CD8-positive, alpha-beta T cell (primary cell): ENCODE measurements at places on chromosomes 2 and 18.

- peak; percentile 26 for DNase-seq
Measured at GRCh38 chr2:219495531-219496122, 3.1 kb upstream of the GMPPA start.

DNA sequence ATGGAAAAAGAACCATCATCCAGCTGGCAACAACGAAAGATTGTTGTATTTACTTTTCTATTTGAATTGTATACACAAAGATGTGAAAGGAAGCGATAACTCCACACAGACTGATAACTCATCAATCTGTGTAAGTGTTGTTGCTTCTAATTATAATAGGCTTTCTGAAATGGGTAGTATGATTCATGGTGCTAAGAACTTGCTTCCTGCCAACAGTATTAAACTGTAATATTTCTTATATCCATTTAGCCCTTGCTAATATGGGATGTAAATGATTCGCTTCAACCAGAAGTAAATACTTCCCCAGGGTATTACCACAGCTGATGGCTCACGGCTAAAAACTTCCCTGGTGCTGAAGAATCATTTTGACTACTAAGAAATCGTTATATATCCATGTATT lies 70.2 kb downstream of the TMEM163 start:
- DNase-seq = no peak

- DNase-seq = no peak
Measured at GRCh38 chr2:239465017-239466001, 64.5 kb upstream of the HDAC4 start.

DNA sequence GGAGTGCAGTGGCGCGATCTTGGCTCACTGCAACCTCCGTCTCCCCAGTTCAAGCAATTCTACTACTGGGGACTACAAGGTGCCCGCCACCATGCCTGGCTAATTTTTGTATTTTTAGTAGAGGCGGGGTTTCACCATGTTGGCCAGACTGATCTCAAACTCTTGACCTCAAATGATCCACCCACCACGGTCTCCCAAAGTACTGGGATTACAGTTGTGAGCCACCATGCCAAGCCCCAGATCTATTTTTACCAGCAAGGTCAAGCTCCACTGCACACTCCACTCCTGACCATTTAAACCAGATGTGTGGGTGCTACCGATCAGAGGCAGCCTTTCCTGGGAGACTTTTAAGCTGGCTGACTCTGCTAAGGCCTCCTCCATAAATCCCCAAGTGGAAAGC lies 67.5 kb upstream of the CD226 start:
- no peak for DNase-seq

DNA sequence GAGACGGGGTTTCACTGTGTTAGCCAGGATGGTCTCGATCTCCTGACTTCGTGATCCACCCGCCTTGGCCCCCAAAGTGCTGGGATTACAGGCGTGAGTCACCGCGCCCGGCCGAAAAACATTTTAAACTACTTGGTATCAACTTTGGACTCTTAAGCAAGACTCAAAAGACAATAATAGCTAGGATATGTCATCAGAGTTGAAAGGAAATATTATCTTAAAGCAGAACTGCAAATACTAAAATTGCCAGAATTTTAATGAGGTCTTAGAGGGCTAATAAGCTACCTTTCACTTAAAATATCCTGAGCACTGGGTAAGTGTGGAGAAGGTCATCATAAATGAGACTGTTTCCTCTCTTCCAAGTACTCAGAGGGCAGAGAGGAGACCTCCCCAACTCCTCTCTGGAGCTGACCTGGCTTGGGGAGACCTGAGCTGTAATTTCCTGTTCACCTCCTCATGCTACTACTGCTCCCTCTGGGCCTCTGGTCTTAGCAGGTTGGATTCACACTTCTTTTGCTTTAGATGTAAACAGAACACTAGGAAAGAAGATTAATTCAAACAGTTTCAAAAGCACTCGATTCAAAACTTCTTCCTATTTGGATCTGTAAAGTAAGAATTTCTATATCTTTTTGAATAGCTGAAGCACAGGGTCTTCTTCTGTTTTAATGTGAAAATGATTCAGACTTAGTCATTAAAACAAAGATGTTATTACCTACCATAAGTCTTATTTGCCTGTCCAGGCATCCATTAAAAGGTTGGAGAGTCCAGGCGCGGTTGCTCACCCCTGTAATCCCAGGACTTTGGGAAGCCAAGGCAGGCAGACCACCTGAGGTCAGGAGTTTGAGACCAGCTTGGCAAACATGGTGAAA lies 16.5 kb downstream of the CNRIP1 start:
- DNase-seq = no peak

GRCh38 chr2:30048636-30049175 lies 98.1 kb upstream of the YPEL5 start:
- DNase-seq = no peak

DNA sequence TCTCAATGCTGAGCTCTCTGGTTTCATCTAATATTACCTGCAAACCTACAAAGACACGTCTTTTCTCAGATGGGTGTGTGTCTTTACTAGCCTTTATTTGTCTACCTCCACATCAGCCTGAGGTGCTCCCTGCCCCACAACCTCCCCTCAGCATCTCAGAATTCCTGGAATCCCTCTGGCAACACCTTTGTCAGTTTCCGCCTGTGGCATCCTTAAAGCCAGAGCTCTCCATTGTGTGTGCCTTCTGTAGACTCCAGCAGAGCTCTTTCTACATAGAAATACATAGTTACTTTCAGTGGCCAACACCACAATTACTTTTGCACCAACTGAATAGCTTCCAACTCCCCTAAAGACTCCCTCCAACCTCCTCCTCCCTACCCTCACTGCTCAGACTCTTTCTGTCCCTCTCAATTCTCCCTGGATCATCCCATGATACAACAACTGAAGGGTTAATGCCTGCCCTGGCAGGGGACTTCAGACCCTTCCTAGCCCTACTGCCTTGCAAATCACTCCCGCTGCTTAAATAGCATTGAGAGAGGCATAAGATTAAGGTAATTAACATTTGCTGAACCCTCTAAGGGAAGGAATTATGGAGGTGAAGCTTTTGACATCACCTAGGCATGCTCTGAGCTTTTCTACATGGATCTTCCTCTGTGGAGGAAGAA lies 39.6 kb upstream of the RMDN2 start:
- no peak for DNase-seq

DNA sequence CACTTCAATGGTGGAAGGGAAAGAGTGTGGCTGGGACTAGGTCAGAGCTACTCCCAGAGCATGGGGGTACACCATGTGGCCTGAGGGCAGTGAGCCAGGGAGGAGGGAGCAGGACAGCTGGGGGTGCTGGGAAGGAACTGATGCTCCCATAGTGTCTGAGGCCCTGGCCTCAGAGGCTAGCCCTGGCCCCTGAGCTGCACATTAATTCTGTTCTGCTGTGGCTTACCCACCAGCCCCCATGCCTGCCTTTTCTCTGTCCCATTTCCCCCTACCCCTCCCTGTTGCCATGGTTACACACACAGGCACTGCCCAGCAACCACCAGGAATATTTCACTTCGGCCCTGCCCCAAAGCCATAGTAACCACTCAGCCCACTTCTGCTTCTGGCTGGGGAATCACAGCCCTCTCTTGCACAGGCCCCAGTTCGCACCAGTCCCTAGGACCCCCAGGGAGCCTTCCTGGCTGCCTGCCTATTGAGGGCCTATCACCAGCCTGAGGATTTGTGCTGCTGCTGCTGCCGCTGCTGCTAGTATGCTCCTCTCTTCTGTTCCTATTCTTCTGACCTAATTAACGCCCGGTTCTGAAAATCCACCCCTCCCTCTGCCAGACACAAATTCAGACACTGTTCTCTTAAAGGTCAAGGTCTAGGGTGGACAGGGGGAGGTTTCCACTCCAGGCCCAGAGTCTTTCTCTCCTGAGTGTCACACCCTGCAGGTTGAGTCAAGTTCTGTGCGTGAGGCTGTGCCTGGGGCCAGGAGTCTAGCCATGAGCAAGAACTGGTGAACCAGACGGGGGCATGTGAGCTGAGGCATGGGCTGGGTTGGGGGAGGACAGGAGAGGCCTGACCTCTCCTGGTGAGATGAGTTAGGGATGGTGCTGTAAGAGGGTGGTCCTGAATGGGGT lies 87.1 kb upstream of the MCFD2 start:
- no peak for DNase-seq

DNA sequence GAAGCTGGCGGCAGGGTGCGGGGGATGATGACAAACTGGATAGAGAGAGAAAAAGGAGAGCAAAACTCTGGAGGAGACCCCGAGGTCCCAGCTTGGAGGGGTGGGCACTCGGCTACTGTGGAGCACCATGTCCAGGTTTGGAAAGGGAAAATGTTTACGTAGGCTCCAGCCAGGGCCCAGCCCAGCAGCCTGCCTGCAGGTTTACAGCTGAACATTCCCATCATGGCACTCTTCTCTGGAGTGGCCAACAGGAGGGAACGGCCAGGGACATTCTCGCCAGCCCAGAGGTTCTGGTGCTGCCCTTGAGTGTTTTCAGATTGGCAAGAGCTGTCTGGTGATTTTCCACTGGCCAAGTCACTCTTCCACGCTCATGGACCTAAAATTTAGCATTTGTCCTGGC lies 262.9 kb upstream of the TCF4 start:
- no peak for DNase-seq

DNA sequence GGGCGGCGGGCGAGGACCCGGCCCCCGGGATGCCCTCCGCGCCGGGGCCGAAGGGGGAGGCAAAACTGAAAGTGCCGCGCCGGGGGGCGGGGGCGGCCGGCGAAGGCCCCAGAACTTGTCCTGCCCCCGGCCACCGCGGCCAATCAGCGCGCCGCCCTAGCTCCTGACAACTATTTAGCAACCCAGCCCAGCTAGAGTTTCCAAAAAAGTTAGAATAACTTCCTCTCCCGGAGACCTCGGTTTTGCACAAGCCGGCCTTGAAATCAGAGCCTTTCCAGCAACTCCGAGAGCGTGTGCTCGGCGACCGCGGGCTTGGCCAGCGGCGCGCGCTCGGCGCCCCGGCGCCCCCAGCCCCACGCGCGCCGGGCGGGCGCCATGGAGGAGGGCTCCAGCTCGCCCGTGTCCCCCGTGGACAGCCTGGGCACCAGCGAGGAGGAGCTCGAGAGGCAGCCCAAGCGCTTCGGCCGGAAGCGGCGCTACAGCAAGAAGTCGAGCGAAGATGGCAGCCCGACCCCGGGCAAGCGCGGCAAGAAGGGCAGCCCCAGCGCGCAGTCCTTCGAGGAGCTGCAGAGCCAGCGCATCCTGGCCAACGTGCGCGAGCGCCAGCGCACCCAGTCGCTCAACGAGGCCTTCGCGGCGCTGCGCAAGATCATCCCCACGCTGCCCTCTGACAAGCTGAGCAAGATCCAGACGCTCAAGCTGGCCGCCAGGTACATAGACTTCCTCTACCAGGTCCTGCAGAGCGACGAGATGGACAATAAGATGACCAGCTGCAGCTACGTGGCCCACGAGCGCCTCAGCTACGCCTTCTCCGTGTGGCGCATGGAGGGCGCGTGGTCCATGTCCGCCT lies at the start of gene TWIST2:
TWIST2 (plus strand) TSS at position 245 of the 850 bp plus-strand sequence; CDS start at position 376, 131 bp downstream.
- no peak for DNase-seq

DNA sequence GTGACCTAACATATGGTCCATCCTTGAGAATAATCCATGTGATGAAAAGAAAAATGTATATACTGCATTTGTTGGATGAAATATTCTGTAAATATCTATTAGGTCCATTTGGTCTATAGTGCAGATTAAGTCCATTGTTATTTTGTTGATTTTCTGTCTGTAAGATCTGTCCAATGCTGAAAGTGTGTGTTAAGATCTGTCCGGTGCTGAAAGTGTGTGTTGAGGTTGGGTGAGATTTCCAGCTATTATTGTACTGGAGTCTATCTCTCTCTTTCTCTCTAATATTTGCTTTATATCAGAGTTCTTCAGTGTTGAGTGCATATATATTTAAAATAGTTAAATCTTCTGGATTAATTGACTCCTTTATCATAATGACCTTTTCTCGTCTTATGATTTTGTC lies 828.8 kb upstream of the CRIM1 start:
- DNase-seq = no peak

DNA sequence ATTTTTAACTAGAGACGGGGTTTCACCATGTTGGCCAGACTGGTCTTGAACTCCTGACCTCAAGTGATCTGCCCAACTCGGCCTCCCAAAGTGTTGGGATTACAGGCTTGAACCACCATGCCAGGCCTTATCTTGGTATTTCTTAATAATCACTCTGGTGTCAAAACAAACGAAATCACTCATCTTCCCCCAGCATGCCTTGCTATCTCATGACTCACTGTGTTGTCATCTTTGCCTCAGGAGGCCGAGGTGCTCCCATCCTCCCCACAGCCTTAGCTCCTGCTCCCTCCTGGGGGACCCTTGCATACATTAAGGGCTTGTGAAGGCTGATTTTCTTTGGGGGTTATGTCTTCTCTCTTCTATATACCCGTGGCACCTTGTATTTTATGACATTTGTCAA lies 250.1 kb upstream of the DPP10 start:
- DNase-seq = no peak
